ENCODE measurements at places on chromosomes 1 and 21.

DNA sequence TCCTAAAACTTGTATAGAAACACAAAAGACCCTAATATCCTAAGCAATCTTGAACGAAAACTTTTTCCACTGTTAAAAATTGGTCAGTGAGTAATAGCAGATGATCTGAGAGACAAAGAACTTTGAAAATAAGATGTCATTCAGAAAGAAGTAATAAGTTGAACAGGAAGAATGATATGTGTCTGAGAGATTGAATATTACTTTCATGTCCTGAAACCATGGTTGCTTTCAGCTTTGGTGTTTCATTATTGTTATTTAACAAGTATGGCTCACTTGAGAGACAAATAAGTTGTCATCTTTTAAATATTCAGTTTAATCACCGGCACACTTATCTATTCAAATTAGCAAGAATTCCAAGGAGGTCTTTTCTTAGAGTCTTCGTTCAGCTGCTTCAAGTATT, 11.4 kb downstream of the PRKACB start:
- no peak for DNase-seq

DNA sequence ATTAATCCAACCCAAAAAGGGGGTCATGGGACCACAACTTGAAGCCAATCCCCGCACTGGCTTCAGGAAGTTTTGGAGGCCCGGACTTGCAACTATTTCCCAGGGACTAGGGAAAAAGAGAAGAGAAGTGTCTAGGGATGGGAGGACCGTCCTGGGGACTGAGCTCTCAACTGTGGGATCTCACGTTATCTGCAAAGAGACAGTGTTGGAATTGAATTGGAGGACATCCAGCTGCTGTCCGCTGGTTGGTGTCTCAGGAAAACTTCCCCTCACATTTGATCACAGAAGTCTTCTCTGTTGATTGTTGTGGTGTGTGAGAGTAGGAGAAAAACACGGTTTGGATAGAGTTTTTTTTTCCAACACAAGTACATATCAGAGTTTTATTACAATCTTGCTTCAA, 46.2 kb upstream of the CITED4 start:
- DNase-seq: no peak

- no peak for DNase-seq
Measured at GRCh38 chr1:93995837-93996536, 86.8 kb upstream of the GCLM start.

- no peak for DNase-seq
Measured at GRCh38 chr1:160925652-160926244, 28.9 kb downstream of the ITLN2 start.

DNA sequence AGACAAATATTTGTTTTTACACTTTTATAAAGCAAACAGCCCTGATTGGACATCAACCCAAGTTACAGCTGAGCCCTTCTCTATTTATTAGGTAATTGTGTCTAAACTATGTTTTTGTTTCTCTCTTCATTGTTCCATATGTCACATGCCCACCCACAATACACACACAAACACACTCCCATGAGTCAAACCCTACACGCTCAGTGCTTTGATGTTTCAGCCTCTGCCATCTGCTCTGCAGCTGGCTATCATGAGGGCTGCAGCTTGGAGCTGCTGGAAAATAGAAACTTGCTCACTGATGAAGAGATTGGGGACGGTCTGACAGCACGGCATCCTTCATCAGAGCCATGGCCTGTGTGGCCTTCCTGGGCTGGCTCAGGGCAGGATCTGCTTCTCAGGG, 41.7 kb downstream of the PSMG1 start:
- no peak for DNase-seq

DNA sequence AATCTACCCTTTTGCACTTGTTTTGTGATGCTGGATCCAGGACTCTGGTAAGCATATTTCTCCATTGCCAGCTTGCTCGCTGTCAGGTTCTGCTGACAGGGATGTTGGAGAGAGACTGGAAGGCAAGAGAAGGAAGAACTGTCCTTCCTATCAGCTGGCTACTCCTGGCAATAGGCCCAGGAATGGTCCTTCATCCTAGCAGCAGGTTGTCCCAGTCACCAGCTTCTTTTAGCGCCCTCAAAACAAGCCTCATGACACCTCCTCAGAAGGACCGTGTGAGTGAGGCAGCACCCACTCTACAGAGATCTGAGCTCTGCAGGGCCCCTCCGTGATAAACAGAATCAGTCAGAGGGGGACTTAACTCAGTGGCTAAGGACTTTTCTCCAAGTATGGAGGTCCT, 33.1 kb upstream of the SLAMF9 start:
- no peak for DNase-seq

DNA sequence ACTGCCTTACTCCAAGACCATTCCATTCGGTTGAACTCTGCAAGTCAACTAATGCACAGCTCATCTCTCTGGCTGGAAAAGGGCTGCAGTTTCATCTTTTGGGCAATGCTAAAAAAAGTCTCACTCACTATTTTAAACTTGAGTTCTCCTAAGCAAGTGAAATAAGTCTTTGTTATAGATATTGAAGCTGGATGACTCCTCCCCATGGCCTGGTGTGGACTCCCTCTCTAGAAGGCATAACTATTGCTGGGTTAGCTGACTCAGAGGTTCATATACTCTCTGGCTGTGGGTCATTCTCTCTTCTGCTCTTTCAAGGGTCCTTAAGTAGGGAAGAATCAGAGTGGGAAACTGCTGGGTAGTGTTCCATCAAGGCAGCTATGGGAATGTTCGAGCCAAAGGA, 88.0 kb downstream of the XCL2 start:
- DNase-seq: no peak
